ENCODE measurements at places on chromosomes 1 and 21. TPM values are rescaled to one million over a fixed set of nuclear protein-coding genes. Genes with fewer than 3 reads are reported as not detected.

The TXLNA gene
- total RNA-seq = 87.7 TPM

GRCh38 chr1:158286487-158286886, 3.2 kb upstream of the CD1C start:
- no peak for DNase-seq

DNA sequence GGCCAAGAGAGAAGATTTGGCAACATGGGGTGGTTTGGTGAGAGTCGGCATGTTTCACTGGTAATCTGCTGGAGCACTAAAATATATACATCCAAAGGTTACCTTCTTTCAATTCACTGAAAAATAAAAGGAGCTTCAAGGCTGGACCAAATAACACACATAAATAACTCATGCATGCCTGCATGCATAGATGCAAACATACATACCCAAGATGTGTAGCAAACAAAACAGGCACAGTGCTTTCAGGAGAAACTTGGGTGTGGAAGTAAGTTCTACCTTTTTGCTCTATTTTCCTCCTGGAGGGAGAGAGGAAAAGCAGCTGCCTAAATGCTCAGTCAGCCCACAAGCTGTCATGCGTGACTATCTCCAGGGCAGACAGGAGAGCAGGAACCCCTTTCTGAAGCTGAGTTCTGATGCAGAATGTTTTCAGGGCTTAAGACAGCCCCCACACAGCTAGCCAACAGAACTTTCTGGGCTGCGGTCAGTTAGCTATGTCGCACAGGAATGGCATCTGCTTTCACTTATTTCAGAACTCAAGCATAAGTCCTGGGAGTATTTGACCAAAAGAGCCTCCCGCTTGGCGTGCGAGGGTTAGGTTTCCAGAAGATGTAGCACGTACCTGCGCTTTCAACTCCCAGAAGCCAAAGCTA, 166.2 kb downstream of the TOMM20 start:
- peak; percentile 97 for DNase-seq

The IL10 gene
- total RNA-seq = not detected

GRCh38 chr21:43269440-43269839, 100.6 kb downstream of the CRYAA start:
- no peak for DNase-seq

The GBP7 gene
- total RNA-seq = not detected

The ADGRB2 gene
- total RNA-seq = 4.9 TPM

The TBX19 gene
- total RNA-seq = 0.44 TPM

- DNase-seq = no peak
Measured at GRCh38 chr1:175232335-175232734, 39.8 kb upstream of the KIAA0040 start.

The CLCNKA gene
- total RNA-seq = not detected

The S100A14 gene
- not detected for total RNA-seq

DNA sequence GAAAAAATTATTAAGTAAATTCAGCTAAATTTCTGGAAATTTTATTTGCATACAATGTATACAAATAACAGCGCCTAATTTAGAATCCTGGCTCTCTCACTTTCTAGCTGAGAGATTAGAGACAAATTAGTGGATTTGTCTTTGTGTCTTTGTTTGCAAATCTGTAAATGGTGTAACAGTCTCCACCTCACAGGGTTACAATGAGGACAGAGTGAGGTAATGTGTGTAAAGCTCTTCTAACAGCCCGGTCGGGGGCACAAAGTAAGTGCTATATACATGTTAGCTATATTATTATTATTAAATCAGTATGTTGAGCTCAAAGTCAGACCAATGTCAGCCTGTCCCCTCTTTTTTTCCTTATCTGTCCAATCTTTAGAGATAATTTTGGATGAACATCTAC, 5.0 kb upstream of the ADAMTSL4 start:
- DNase-seq = no peak

The RPE65 gene
- not detected for total RNA-seq

DNA sequence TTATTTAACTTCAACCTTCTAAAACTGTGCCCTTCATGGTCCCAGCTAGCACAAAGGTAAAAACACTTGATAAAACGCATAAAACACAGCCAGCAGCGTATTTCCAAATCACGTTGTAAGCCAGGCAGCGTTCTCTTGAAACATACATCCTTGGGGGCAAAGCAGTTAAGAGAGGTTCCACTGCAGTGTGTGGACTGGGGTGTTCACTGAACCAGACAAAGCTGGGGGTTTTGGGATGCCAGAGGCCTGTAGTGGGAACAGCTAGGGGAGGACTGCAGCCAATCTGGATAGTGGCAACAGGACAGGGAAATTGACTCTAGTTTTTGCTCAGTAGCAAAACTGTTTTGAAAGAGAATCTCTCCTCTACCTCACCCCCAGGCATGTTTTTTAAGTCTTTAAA, 21.5 kb upstream of the ATP5PO start:
- no peak for DNase-seq

GRCh38 chr1:85943945-85944344, 212.6 kb downstream of the COL24A1 start:
- DNase-seq = no peak

GRCh38 chr1:6152882-6153281, 27.2 kb downstream of the CHD5 start:
- DNase-seq = no peak

DNA sequence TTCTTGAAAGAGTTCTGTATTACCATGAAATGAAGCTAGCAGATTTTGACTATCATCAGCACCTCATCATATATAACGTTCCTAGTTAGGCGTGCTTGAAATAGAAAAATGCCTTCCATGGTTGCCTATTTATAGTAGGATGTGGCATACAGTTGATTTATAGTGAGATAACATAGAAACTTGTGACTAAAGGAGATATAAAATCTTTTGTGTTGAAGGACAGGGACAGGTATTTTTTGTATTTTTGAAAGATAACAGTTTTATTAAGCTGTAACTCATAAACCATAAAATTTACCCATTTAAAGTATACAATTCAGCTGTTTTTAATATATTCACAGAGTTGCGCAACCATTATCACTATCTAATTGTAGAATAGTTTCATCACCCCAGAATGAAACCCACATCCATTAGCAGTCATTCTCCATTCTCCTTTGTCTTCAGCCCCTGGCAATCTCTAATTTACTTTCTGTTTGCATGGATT, 19.3 kb downstream of the SPEN start:
- DNase-seq = no peak

- no peak for DNase-seq
Measured at GRCh38 chr21:45141507-45141906, 67.1 kb downstream of the ADARB1 start.

- no peak for DNase-seq
Measured at GRCh38 chr1:72184099-72184701, 98.1 kb downstream of the NEGR1 start.

DNA sequence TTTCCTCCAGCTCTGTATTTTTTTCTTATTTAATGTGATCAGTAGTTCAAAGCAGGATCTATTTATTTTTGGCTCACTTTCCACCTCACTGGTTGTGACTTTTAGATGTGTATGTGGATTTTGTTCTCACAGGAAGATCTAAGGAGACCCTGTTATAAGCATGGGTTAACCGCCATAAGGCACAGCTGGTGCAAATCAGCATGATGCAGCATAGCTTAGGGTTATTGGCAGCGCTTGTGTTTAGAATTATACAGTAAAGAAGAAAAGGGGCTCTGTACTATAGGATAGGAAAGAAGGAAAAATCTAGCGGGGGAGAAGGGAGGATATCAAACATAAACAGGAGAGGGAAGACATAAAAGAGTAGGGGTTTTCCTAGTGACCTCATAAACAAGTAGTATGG, 26.9 kb upstream of the RGL1 start:
- DNase-seq = no peak

DNA sequence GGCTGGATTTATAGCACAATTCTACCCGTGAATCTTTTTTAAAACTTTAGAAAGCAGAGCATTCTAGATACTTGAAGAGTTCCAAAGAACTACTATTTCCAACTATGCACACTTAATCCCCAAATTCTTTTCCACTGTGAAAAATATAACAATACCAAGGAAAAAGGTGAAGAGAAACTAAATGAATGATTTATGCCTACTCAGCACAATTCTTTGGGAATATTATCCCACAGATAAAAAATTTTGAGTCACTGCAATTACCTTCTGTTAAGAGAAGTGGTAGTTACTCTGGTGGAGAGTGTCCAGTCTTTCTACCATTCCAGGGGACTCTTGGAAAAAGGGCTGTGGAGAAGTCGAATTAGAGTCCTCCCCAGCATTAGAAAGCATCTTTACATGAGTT, 39.2 kb downstream of the ERO1B start:
- DNase-seq = no peak

DNA sequence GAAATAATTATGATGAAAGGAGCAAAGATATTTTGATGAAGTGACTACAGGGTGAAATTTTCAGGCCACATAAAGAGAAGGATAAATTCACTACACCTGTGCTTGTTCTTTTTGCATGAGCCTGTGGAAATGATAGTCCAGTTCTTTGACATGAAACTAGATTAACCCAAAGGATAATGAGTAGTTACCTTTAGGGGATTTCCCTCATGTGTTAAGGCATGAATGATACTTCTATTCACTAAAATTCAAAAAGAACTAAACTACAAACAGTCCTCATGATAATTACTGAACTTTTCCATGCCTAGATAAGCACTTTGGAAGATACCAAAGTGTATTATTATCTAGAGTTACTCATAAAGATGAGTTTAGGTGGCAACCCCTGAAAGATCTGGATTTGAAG, 244.3 kb downstream of the PTPRC start:
- DNase-seq = no peak

The NDUFS2 gene
- 79.1 TPM for total RNA-seq

The QSOX1 gene
- 364 TPM for total RNA-seq

The CFHR4 gene
- not detected for total RNA-seq

The RAB7B gene
- 2.0 TPM for total RNA-seq

GRCh38 chr1:9877962-9878361, 32.1 kb downstream of the CTNNBIP1 start:
- DNase-seq = no peak

DNA sequence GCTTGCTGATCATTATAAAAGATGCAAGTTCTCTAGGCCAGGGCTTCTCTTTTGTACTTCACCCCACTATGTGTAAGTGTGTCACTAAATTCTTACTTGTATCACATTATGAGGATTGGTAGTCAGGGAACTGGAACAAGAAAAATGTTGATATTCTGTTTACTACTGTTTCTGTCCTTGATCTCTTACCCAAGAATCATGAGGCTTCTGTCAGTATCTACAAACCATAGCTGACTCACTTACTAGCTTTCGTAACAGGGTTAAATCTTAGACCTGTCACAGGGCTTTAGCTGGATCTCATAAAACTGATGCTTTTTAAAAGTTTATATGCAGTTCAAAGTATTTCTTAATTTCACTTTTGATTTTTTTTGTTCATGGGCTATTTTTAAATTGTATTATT, 681.2 kb downstream of the PLPP3 start:
- DNase-seq = peak; percentile 67

- no peak for DNase-seq
Measured at GRCh38 chr1:20409012-20409411, 77.0 kb downstream of the CAMK2N1 start.

Data from HFFc6 (cell line).